H9 (cell line): ENCODE measurements at places on chromosomes 12 and 14.

DNA sequence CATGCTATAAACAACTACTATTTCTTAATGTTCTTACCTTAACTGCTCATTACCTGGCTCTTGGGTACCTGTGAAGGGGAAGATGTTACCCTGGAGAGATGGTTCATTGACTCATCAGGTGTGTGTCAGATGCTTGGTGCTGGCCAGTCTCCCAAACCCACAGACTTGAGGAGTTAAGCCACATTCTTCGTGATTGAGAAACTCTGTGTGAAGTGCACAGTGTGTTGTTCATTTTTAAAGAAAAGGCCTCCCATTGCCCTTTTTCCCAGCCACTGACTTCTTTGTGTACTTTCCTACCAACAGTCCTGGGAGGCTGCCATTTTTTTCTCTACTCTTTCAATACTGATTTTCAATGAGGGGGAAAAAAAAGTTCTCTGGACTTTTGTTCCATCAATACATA is 3.2 kb downstream of the MGST1 start:
- DNase-seq: no peak

DNA sequence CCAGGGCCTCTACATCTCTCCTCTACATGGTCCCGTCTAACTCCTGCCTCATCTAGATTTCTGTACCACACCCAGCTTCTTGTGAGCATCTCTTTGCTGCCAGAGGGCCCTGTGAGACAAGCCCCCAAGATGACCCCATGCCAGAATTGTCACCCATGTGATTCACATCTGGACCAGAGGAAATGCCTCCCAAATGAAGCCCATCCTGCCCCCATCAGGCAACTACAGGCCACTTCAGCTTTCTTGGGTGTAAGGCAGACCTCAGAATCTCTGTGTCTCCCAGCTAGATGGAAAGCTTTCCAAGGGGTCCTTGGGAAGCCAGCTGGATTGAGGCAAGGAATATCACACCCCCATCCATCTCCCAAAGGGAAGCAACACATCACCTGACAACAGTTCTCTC is 9.3 kb upstream of the OAS3 start:
- no peak for DNase-seq

DNA sequence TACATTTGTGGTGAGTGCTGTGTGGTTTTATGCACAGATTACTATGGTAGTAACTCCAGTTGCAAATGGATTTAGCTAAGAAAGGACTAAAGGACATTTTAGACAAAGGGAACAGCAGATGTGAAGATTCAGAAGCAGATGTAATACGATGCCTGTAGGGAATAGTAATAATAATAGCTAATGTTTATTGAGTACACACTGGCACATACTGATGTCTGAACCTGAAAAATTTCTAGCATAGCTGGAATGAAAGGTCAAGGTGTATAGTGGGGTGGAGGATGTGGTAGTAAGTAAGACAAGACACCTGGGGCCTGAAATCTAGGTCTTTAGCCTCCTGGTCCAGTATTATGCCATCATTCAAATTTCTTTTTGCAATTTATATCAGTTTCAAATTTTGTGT is 54.3 kb upstream of the LRTM2 start:
- DNase-seq: no peak

- DNase-seq: no peak
These were observed 58.8 kb downstream of the PPP2R5C start for GRCh38 chr14:101820283-101820798.

DNA sequence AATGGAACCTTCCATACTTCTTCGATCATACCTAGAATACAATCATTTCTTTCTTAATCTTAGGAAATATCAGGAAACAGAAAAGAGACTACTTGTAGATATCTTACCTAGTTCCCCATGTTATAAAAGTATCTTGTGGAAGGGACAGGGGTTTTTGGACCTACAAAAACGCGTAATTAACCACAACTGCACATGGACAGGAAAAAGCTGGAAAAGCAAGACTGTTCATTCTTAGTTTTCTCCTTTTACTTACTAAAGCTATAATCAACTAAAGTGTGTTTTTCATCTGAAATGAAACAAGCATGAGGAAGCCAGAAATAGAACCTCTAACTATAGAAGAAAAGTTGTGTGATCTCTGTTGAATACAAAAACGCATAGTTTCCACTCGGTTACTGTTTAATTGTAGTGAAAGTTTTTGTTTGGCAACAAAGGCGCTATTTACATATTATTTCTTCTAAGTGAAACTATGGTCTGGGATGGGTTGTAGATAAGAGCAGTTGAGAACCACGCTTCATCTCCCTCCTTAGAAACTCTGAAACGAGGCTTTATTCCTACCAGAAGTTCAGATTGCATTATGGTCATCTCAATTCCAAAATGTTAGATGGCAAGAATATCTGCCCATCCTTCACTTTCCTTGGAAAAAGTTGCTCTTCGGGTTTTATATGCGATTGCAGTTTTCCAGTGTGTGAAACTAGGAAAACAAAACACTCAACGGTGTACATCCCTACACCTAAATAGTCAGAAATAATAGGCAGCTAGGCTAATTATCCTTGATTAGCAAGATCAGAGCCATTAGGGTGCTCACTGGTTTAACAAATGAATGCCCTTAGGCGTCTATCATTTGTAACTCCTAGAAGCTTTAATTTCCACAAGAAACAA is 1.1 kb downstream of the BCAT1 start:
- DNase-seq: no peak

GRCh38 chr12:76637807-76638206 is 78.2 kb upstream of the OSBPL8 start:
- DNase-seq: no peak

DNA sequence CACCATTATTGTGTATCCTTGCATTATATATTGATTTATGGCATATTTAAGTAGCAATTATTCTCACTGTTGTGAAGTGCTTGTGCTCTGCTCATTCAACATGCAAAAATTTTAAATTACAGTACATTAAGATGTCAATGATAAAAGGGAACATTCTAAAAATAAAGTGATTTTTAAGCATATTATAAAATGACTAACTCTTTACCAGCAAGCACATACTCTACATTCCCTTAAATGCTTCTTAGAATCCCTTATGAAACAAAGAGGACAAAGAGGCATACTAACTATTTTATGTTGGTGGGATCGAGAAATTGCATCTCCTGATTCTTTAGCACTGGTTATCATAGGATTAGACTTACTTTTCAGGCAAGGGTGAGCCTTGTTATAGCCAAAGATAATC is 46.6 kb upstream of the ZDHHC17 start:
- DNase-seq: no peak

- DNase-seq: no peak
These were observed 15.3 kb upstream of the PELI2 start for GRCh38 chr14:56102941-56103340.

GRCh38 chr14:61254808-61255526 is 26.2 kb downstream of the TMEM30B start:
- DNase-seq: peak; percentile 72

DNA sequence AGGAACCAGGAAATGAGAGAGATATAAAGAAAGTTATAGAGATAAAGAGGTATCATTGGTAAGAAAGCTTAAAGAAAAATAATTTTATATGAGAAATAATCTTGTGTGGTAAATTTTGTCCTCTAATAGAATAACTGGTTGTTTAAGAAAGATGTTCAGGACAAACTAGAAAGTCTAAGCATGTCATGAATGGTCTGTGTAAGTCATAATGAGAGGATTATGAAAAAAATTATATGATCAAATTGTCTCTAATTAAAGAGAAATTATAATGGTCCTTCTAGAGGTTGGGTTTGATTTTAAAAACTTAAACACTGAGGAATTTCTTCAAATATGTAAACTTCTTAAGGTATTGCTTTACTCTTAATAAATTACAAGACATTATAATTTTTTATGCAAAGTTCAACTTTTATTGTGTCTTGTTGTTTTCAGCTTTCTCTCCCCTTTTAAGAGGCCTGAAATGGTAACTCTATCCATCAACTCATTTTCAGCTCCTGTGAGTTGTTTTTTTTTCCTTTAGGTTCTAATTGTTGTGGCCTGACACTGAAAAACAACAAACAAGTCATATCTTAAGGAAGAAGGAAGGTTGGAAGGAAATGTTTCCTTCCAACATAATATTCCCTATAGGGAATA is 88.2 kb upstream of the CNOT2 start:
- no peak for DNase-seq

- no peak for DNase-seq
These were observed 1.9 kb downstream of the HSP90AA1 start for GRCh38 chr14:102084931-102085330.

- DNase-seq: no peak
These were observed 950.7 kb upstream of the FLRT2 start for GRCh38 chr14:84579292-84579691.

GRCh38 chr14:76767681-76768656 is 6.7 kb downstream of the VASH1 start:
- peak; percentile 76 for DNase-seq

DNA sequence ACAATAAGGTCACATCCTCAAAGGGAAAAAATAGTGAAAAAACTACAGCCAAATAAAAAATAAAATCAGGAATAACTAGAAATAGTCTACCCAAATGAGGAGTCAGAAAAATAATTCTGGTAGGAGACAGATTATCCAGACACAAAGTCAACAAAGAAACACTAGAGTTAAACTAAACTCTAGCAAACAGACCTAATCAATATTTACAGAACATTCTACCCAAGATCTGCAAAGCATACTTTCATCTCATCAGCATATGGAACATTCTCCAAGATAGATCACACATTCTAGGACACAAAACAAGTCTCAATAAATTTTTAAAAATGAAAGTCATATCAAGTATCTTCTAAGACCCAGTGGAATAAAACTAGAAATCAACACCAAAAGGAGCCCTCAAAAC is 20.4 kb upstream of the TSPAN8 start:
- no peak for DNase-seq

GRCh38 chr14:23447361-23448350 is 12.2 kb upstream of the MYH7 start:
- DNase-seq: no peak

DNA sequence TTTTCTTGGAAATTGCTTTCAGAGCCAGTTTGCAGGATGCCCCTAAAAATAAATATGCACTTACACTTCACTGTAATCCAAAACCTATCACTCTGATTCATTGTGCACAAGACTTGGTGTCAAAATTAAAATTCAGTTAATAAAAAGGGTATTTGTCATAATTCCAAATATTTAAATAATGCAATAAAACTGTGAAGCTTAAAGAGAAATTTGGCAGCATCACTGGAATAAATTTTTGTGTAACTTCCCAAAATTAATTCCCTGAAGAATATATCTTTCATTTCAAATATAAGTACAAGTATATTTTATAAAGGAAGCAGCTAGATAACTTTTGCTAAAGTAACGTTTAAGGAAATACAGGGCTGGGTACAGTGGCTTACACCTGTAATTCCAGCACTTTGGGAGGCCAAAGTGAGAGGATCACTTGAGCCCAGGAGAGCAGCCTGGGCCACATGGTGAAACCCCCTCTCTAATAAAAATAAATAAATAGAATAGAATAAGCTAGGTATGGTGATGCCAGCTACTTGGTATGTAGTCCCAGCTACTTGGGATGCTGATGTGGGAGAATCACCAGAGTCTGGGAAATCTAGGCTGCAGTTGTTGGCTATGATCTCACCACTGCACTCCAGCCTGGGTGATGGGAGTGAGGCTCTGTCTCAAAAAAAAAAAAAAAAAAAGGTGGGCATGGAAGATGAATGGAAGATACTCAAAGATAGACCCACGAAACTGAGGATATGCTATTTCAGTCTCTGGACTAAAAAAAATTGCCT is 233.8 kb downstream of the FBXL14 start:
- no peak for DNase-seq

DNA sequence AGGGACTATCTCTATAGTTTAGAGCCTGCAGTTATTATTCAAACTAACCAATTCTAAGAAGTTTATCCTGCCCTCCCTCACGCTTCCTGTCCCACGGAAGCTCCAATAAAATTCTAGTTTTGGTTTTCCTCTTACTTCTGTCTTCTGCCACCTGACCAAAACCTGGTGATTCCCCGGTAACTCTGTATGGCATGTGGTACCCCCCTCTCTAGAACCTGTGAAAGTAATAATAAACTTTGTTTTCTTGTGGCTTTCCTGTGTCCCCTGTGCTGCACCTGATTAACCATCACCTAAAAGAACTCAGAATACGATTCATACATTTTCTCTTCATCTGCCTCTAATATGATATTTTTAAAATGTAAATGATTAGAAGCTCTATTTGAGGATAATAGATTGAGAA is 379.8 kb downstream of the APAF1 start:
- DNase-seq: no peak

DNA sequence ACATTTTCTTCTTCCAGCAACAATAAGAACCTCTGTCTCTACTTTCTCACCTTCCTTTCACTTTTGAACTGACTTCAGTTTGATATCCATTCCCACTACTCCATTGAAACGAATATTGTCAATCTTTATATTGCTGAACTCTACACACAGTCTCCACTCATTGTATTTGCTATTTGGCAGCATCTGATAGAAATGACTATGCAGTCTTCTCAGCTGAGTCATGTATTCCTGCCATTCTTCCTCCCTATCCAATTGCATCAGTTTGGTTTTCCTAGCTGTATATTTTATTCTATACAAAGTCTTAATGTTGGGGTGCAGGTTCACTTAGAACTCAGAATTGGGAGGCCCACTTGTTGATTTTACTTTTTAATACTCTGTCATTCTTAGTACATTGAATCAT is 107.5 kb upstream of the CPNE8 start:
- DNase-seq: no peak

DNA sequence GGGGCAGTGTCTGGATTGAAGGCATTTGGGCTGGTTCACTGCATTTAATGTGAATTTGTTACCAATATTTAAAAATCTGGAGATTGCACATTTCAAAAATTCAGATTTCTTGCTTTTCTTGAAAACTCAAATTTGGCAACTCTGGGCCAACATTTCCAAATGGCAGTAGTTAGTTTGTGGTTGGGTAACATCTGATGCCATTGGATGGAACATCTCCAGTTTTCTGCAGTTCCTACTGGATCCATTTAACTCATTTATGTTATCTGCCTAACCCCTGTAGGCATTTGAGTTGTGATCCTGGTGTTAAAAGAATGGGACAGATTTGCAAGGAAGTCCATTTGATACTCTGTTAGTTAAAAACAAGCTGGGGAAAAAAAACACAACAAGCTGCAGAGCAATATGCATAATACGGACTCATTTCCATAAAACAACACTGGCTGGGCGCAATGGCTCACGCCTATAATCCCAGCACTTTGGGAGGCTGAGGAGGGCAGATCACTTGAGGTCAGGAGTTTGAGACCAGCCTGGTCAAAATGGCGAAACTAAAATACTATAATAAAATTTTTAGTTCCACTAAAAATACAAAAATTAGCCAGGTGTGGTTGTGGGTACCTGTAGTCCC is 7.9 kb downstream of the EIF2B2 start:
- DNase-seq: no peak

DNA sequence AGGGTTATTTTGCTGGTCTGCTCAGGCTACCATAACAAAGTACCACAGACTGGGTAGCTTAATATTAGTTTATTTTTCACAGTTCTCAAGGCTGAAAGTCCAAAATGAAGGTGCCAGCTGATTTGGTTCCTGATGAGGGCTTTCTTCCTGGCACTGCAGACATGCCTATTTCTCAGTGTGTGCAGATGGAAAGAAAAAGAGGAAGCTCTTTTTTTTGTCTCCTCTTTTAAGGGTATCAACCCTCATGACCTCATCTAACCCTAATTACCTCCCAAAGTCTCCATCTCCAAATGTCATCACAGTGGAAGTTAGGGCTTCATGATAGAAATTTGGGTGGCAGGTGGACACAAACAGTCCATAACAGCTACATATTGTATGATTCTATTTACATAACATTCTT is 25.0 kb upstream of the POLR3B start:
- no peak for DNase-seq
